CD4-positive, alpha-beta T cell (primary cell): ENCODE measurements at places on chromosomes 1 and 21.

DNA sequence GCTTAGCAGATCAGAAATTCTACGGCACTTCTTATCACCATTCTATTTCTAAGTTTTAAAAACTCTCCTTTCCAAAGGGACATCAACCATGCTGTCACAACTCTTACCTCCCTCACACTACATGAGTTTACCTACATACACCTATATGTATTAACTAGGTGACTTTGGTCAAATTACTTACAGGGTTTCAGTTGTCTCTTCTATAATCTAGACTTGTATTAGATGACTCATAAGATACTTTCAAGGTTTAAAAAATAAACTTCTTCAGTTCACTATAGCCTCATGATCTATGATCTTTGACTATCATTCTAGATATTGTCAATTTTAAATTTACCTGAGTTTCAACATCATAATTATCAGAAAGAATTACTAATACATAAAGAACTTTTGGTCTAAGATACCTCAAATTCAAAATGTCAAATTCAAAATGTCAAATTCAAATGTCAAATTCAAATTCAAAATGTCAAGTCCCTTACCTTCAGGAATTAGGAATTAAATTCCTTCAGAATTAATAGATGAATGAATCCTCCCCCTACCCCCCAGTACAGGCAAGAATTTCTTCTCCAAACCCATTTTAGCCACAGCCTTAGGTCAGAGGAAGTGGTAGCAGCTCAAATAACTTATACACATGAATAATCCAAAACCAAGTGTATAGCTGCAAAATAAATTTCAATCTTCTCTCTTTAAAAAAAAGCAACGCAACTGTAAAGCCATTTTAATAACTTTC, 31.1 kb downstream of the OTUD7B start:
- DNase-seq: no peak

DNA sequence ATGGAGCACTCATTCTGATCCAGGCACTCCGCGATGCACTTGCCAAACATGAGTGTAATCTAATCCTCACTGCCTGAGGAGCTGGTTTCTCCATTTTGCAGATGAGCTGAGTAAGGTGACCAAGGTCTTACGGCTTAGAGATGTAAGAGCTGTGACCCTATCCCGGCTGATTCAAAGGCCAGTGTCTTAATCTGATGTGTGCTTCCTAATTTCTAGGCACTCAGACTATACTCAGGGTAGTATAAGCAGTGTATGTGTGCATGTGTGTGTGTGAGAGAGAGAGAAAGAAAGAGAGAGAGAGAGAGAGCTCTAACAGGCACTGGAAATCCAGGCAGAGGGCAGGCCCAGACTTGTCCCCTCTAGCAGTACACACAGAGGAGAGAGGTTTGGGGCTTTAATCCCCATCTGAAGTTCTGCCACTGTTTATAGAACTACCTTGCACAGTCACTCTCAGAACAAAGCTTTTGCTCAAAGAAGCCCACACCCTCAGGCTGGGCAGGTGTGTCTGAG, 188.2 kb downstream of the ZBTB18 start:
- no peak for DNase-seq

DNA sequence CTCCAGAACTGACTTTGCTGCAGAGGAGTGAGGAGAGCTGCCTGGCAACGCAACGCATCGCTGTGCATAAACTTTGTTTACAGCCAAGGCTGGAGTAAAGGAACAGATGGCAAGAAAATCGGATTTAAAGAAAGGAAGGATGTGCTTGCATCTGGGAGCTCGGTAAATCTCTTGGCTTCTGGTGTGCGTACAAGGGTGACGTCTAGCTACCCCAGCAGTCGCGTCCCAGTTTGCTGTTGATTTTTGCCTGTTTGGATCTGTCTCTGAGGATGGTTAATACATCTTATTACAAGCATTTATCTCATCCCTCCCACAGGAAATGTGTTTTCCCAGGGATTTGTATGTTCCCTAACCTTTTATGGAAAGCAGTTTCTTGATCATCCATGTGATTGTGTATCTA, 73.3 kb upstream of the RALGPS2 start:
- DNase-seq: no peak

DNA sequence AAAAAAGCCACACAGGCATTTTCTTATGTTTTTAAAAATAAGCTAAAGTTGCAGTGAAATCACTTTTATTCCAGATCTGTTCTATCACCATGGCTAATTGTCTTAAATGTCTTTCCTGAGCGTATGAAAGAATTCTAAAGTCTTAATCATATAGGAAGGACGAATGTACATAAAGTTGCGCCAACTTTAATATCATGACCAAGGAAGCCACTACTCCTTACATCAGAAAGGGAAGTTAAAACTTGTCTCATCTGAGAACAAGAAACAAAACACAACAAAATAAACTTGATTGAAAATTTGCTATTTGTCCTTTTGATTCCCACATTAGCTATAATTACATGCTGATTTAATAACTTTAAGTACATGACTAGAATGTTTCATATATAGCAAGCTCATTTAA, 26.5 kb downstream of the CNIH4 start:
- DNase-seq: no peak

DNA sequence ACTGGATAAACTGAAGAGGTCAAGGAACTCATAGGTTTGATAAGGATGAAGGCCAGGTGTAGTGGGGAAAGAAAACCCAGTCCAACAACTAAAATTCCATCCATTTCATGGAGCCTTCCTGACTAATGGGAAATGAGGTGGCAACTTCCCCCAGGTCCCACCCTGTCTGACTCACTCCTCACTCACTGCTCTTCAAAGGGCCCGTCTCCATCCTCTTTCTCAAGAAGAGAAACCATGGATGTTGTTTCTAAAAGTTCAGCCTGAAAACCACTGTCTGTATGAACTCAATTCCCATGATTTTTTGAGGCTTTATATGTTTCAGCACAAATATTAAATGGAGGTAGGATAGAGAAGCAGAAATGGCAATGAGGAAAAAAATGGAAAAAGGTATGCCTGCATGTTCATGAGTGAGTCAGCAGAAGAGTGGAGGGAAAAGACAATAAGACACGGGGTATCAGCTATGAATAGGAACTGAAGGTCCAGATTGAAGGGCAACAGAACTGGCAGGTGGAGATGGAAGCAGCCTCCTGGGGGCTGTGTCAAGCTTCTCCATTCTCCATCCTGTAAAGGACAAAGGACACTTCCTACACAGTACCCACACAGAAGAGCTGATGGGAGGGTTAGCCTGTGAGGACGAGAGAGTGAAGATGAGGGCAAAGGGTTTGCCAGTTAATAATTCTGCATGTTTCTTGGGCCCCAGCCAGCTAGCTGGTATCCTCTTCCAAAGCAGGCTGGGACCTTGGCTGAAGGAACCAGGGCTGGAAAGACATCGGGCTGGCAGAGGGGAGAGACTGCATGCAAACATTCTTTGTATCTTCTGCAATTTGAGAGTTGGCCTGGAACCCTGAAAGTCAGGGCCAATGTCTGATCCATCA, 5.5 kb upstream of the ELOVL1 start:
- no peak for DNase-seq

GRCh38 chr1:200628223-200628881, 7.8 kb upstream of the KIF14 start:
- no peak for DNase-seq

DNA sequence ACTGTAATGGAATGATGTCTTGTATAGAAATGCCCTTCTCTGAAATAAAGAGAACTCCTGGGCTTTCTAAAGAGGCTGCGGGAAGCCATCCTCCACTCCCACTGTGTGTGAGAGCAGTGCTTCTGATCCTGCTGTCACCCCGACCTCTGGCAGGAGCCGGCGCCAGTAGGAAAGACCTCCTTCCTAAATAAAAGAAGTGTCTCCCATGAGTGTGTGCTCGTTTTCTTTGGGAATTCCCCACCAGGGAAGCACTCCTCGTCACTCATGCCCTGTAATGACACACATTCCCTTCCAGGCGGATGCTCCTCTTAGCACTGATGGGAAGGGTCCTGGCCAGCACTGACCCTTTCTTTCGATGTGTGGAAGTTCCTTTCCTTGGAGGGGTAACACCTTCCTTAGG, 20.1 kb downstream of the AGT start:
- DNase-seq: no peak

DNA sequence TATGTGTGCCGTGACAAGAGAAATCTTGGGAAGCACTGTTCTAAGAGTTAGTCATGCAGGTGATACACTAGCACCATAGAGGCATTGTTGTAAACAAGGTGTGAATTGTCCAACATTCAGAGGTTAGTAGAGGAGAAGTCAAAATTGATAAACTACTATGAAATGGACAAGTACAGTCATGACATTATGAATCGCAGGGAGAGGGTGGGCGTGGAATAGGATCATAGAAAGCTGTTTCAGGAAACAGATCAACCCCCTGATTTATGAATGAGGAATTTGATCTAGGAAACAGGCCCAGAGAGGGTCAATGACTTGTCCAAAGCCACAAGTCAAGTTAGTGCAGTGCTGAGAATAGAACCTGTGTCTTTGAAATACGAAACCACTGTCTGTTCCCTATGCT, 58.5 kb upstream of the LAX1 start:
- no peak for DNase-seq

DNA sequence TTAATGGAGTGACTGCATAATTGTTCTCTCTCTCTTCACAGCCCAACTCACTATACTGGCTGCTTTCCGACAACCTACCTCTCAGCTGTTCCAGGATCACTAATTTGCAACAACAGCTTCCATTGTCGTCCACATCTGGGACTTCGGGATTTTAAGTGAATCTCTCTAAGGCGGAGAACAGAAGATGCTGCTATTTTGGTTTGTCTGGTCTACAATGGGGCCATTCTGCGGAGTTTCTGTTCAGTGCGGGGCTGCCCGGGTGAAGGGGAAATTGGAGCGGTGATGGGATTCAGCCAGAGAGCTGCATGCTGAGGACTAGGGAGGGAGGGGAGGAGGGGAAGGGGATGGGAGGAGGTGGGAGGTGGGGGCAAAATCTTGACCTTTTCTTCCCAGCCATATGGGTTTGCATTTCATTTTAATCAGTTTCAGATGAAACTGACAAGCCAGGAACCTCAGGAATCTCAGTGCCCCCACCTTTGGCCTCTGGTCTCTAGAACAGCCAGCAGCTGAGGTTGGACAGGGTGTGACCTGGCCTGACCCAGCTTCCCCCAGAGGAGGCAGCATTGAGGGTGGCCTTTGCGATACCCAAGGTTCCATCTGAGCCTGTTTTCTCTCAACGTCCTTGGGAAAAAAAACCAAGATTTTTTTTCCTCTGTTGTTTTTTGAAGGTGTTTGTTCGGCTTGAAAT, 6.9 kb upstream of the SRP9 start:
- DNase-seq: no peak

- DNase-seq: no peak
Observed at GRCh38 chr1:211985556-211986264, 49.6 kb downstream of the INTS7 start.

DNA sequence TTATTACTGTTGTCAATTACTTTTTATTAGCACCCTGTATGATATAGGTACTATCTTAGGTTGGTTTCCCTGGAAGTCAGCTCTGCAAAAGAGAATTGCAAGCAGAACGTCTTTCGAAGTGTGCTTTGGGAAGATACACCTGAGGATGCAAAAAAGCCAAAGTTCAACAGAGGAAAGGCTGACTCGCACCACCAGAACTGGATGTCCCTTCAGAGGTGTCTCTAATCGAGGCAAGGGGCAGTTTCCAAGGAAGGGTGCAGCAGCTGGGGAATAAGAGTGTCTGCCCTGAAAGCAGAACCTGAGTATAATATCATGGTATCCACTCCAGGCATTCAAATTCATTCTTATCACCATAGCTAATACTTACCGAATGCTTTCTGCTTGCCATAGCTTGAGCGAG, 149.6 kb downstream of the CACNA1E start:
- no peak for DNase-seq

DNA sequence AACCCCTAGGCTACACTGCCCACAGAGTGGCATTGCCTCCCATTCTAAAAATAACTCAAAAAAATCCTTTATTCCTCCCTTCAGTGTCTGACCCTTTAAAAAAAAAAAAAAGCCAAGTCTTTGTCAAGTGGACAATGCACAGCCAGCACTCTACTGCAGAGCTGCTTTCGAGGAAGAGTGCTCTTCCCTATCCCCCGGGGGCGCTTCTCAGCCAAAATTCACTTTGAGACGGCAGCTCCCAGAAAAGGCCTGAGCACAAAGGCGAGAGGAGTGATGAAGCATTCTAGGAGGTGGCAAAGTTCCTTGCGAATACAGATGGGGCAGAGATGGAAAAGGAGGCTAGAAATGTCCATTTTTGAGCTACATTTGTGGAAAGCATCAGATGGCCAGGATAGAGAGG, 23.3 kb downstream of the EPHA10 start:
- DNase-seq: no peak

DNA sequence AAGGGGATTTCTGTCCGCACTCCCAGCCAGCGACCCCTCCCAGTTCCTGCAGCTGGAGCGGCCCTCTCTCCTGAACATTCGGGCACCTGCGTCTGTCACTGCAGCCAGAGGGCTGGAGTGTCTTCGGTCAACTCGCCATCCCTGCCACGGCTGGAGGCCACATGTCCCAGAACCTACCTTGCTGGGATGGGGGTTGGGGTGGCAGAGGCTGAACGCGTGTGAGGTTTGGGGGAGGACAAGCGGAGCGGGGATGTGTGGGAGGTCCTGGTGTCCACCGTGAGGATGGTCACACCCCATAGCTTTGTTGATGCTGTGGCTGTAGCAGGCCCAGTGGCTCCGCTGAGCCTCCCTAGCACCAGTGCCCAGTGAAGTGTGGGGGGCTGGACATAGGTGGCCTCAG, 14.8 kb upstream of the C1orf174 start:
- DNase-seq: no peak

- DNase-seq: no peak
Observed at GRCh38 chr1:15757575-15758342, 836 bp upstream of the FBLIM1 start.

DNA sequence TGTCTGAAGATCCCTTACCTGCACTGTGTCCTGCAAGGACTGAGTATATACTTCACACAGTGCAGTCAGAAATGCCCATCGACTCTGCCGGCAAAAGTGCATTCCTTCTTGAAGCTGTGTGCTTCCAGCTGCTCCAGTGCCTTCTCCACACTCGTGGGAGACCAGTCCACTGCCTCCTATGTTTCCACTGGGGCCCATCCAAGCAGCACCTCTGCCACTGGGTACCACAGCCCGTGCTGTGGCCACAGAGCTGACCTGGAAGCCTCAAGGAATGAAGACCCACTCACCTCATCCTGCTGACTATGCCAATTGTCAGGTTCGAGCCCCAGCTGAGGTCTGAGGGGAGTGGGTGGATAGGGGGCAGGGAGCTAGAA, 108.1 kb downstream of the GDAP2 start:
- DNase-seq: no peak
